Psoas muscle (tissue), 8 donors: ENCODE measurements at places on chromosomes 16 and 17. TPM values are rescaled to one million over a fixed set of nuclear protein-coding genes. Genes with fewer than 3 reads are reported as not detected.

Gene ZNF423
- 4.4 TPM for polyA plus RNA-seq

Gene TBC1D3L
- polyA plus RNA-seq, result 3.8 TPM

Gene TMEM114
- polyA plus RNA-seq, result not detected

Gene ANKFN1
- polyA plus RNA-seq, result 0.01 TPM

Gene CLEC3A
- not detected for polyA plus RNA-seq

Gene ZNF750
- polyA plus RNA-seq, result 5.1 TPM

Gene DPEP3
- polyA plus RNA-seq, result not detected

Gene TP53TG3
- polyA plus RNA-seq, result not detected

Gene ZG16
- 0.01 TPM for polyA plus RNA-seq

Gene MGAT5B
- polyA plus RNA-seq, result not detected
